ENCODE measurements at places on chromosomes 6 and 20.

GRCh38 chr20:49987015-49987867, 4.5 kb downstream of the SNAI1 start:
- no peak for DNase-seq

DNA sequence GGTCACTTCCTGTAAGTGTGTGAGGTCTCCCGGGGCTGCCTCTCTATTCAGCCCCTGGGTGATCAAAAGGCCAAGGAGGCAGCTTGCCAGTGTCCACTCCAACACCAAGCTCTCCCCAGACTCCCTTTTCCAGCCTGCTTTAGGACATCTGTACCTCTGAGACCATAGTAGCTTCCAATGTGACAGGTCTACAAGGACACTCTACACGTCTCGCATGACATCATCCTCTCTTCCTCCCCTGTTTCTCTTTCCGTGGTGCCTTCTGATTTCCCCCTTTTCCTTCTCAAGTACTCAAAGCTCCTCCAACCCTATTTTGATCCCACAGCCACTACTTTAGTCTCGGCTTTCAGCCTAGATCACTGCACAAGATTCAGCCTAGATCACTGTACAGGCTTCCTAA, 26.4 kb downstream of the HLA-F start:
- no peak for DNase-seq

DNA sequence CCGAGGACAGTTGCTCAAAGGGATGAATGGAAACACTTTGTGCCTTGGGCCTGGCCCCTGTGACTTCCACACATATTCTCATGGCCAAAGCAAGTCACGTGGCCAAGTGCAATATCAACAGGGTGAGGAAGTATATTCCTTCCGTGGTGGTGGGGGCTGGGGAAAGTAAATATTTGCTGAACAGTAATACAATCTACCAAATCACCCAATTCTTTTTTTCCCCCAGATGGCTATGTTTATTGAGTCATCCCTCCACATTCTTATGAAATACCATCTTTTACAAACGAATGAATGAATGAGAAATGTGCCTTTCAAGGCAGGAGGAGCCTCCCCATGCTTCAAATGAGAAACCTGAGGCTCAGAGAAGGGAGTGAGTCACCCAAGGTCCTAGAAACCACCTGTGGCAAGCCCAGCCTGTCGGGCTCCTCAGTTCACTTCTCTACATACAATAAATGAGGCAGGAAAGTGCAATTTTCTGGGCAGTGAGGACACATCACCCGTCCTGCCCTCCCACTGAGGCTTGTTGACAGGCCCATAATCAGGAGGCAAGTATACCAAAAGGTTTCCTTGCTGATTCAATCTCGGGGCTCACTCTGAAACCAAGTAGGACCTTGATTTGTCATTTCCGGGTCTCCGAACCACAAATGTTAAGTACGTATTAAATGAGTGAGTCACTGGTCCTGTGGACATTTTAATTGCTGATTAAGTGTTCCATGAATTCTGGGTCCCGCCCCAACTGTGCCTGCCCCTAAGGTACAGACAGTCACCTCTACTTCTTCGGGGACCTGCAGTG, 25.3 kb upstream of the TOP1 start:
- peak; percentile 55 for DNase-seq

- DNase-seq: no peak
Observed at GRCh38 chr6:27541212-27541932, 68.5 kb upstream of the ZNF184 start.

GRCh38 chr20:48750941-48751635, 76.7 kb downstream of the PREX1 start:
- no peak for DNase-seq

GRCh38 chr20:40741507-40742106, 52.6 kb upstream of the MAFB start:
- DNase-seq: no peak

DNA sequence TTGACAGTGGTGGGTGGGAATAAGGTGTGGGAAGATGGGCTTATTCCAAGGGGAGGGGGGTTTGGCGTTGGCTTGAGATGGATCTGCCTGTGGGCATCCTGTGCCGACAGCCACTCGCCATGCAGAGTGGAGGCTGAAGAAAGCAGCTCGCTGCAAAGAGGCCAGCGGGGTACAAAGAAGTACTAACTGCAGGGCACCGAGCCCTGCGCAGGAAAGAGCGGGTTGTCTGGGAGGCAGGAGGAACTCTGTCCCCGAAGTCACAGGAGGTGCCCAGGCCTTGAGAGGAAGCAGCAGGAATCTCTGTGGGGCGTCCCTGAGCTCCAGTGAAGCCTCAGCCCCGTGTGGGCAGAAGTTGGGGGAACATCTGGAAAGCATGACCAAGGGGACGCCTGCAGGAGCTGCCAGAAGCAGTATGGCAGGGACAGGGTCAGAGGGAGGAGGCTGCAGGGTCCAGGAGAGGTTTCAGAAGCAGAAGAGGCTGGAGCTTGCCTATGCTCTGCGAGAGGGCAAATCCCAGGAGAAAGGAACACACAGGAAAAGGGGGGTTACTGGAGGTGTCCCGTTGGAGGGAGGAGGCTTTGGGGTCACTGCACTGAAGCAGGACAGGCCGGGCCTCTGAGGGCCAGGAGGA, 77.2 kb downstream of the THBS2 start:
- DNase-seq: no peak

DNA sequence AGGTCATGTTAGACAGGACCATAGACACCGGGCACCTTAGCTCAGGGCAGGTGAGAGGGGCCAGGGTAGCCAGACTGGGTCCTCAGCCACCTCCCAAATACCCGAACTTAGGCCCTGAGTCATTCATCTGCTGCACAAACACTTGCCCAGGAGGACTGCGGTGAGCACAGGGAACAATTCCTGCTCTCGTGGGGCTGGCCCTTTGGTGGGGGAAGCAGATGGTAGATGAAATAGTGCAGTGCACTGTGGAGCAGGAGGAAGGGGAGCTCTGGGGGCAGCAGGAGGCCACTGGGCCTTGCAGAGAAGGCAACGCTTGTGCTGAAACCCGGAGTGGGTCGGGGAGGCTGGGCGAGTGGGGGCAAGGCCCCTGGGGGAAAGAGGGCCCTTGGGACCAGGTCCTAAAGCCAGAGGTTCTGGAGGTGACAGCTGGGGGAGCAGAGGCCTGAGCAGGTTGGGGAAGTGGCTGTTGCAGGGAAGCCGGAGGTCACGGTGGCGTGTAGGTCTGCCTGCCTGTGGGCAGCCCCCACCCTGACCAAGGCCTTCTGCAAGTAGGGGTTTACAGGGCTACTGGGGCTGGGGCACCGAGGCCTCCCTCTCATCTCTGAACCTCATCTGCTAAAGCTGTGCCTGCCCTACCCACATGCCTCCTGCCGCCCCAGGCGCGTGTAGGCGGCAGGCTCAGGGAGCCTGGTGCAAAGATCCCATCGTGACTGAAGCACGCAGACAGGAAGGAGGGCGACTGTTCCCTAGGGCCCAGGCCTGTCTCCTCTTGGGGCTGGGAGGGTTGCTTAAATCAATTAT, 4.7 kb upstream of the NPBWR2 start:
- no peak for DNase-seq

Data from thoracic aorta (tissue), 2 donors.